AG10803 (cell line): ENCODE measurements at places on chromosomes 12 and 14.

GRCh38 chr12:49470986-49471385, 67.8 kb upstream of the KCNH3 start:
- DNase-seq, result no peak

- DNase-seq, result no peak
Measured at GRCh38 chr12:42182394-42182793, 37.7 kb upstream of the GXYLT1 start.

DNA sequence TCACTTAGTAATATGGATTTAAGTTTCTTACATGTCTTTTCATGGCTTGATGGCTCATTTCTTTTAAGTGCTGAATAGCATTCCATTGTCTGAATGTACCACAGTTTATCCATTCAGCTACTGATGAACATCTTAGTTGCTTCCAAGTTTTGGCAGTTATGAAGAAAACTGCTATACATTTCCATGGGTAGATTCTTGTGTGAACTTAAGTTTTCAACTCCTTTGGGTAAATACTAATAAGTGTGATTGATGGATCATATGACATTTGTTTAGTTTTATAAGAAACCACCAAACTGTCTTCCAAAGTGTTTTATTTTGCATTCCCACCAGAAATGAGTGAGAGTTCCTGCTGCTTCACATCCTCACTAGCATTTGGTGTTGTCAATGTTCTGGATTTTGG, 119.2 kb downstream of the NAV3 start:
- no peak for DNase-seq

DNA sequence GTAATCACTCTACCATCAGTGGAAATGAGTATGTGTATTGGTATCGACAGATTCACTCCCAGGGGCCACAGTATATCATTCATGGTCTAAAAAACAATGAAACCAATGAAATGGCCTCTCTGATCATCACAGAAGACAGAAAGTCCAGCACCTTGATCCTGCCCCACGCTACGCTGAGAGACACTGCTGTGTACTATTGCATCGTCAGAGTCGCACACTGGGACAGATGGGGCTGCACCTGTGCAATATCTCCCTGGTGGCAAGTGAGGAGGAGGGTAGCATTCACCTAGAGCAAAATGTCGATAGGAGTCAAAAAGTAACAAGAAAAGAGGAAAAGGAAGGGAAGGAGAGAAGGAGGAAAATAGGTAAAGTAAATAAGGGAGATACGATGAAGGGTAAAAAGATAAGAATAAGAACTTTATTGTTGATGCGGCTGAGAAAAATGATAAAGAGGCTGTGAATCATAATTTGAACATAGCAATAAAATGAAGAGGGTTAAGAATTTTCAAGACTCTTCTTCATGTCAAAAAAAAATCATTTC, 450.5 kb upstream of the OR4E1 start:
- no peak for DNase-seq

DNA sequence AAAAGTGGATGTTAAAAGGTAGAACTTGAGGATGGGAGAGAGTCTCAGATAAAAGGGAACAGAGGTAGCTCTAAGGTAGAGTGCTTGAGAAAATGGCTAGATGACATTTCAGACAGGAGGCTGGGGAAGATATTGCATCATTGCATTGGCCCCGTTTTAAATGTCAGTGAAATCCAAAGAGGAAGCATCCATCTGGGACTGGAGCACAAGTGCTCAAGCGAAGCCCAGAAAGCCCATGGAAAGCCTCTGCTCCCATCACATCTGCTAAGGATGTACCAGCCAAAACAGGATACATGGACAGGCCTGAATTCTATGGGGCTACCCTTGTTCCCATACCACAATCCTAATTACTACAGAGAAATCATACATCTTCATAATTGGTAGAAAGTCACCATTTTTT, 581.5 kb upstream of the TMEM132C start:
- no peak for DNase-seq

DNA sequence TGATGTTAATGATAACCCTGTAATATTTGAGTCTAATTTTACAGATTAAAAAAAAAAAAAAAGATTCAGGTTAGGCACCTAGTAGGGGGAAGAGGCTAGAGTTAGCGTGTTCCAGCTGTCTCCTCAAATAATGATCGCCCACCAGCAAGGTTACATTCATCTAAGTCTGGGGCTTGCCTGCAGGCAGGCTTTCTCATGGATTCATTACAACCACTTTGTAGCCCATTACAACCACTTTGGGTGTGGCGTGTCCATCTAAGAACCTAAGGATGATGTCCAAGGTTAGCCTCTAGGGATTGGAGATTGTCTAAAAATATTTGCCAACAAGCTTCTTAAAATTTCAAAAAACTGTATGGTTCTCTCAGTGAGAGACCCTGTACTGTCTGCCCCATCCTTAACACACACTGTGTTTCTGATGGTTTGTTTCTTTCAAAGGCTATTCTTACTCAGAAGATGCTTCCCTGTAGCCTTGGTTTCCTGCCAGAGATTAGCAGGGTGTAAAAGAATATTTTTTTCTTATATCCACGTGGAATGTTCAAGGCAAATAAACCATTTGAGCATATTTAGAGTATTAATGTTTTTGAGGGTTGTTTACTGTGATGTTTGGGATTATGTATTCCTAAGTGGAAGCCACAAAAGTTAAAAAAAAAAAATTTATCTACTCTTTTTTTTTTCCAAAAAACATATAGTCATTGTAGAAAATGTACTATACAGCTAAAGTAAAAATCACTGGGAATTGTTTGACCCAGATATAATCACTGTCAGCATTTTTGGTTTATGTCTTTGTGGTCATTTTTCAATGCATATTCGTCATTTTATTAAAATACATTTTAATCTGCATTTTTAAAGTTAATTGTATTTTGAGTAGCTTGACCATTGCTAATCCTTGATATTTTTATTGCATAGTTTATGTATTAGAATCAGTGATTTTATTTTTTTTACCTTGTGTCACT, 1.7 kb downstream of the DYNC1H1 start:
- DNase-seq, result peak; percentile 31

GRCh38 chr14:69633238-69633637, 21.8 kb downstream of the SUSD6 start:
- no peak for DNase-seq

DNA sequence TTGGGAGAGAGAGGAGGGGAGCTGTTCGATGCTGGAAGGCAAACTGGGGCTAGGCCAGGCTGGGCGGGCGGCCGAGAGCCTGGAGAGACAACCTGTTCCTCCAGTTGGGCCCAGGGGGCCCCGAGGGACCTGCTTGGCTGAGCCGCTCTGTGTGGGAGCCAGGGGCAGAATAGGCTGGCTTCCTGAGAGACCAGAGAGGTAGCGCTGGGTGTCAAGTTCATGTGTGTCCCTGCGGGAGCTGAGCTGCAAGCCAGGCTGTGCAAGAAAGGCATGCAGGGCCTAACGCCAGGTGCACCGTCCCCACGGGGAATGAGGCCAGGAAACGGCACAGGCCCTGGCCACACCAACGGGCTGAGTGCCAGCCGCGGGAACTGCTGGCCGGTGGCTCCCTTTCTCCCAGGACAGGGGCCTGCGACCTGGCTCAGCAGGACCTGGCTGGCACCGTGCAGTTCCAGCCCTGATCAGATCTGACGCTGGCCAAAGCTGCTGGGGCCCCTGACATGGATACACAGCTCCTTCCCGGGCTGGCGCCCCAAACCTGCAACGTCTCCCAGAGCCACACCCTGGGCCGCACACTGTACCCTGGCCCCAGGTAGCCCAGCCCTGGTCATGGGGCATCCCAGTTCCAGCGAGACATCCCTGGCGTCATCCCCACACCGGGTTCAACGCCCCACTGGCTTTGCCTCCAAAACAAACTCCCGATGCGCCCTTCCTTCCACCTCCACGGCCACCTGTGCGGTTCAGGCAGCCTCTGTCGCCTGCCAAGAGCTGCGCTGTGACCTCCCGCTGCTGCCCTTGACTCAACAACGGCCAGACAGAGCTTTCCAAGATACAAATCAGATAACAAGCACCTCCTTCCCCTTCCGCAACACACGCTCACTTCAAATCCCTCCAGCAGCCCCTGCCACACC, 65.0 kb downstream of the RFLNA start:
- DNase-seq, result peak; percentile 22

GRCh38 chr12:91215940-91216454, 33.4 kb upstream of the DCN start:
- DNase-seq, result peak; percentile 70

GRCh38 chr12:41653386-41654326, 465.5 kb downstream of the PDZRN4 start:
- no peak for DNase-seq

DNA sequence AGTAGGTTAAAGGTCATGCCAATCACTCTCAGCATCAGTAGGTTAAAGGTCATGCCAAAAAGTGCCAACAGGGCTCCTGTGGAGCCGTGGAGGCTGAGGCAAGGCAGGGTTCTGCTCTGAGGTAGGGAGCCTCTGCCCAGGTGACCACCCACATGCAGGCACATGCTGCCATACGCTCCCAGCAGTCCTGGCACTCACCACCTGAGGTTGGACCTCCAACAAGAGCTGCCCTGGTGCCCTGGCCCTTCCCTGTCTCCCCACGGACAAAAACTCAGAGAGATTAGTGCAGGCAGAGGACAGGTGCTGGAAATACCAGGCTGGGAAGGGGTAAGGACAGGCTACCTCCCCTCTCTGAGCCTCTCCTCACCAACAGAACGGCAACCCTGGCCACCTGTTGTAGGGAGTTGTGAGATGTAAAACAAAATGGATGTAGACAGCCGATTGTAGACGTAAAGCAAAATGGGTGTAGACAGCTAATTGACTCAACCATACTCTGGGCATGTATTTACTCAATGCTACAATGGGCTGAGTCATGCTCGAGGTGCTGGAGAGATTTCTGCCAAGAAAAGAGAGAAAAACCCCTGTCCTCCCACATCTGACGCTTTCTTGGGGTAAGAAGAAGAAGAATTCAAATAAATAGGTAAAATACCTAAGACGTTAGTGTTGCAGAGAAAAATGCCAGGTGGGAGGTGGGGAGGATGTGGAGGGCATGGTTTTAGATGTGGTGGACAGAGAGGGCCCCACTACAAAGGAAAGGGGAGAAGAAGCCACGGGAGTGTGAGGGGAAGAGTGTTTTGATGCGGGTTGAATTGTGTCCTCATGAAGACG, 32.4 kb downstream of the LTBP2 start:
- DNase-seq, result peak; percentile 71

DNA sequence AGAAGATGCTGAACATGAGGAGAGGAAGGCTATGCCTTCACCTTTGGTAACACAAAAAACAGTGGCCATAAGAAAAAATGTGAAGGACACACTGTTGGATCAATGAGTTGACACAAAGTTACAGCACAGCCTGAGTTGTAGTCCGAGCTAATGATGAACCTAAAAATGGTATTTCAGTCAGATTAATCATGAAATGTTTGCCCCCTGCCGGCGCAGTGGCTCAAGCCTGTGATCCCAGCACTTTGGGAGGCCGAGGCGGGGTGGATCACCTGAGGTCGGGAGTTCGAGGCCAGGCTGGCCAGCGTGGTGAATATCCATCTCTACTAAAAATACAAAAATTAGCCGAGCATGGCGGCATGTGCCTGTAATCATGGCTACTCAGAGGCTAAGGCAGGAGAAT, 1.3 kb upstream of the CAPRIN2 start:
- no peak for DNase-seq

- DNase-seq, result no peak
Measured at GRCh38 chr12:2276288-2277033, 223.7 kb downstream of the CACNA1C start.
